Endothelial cell of coronary artery (primary cell): ENCODE measurements at places on chromosomes 6 and 20. TPM values are rescaled to one million over a fixed set of nuclear protein-coding genes. Genes with fewer than 3 reads are reported as not detected.

The RBM24 gene
- 0.85 and 3.3 TPM in 2 replicates for total RNA-seq

The MPC1 gene
- total RNA-seq, result 15.4 and 21.5 TPM in 2 replicates

The RAD21L1 gene
- under 0.01 and 0.09 TPM in 2 replicates for total RNA-seq

The UFL1 gene
- 16.5 and 20.0 TPM in 2 replicates for total RNA-seq

The CASS4 gene
- not detected in 2 replicates for total RNA-seq

The HECA gene
- 22.1 and 26.0 TPM in 2 replicates for total RNA-seq

The STMND1 gene
- not detected in 2 replicates for total RNA-seq

The MOCS1 gene
- 9.3 and 14.7 TPM in 2 replicates for total RNA-seq

The MLN gene
- total RNA-seq, result not detected in 2 replicates

The MTFR2 gene
- 1.5 and 1.7 TPM in 2 replicates for total RNA-seq

The NHSL1 gene
- total RNA-seq, result 16.1 and 21.8 TPM in 2 replicates

The USP49 gene
- total RNA-seq, result 1.7 and 2.8 TPM in 2 replicates

The SLC22A1 gene
- 0.19 TPM in 1 of 2 replicates, not detected in the other for total RNA-seq

The DSP gene
- under 0.01 and 10.5 TPM in 2 replicates for total RNA-seq

The EPHA7 gene
- 0.09 and 0.54 TPM in 2 replicates for total RNA-seq

The ELMO2 gene
- total RNA-seq, result 24.0 and 33.6 TPM in 2 replicates

The STMN3 gene
- total RNA-seq, result 2.7 and 3.4 TPM in 2 replicates

The ZNF217 gene
- 14.1 and 17.5 TPM in 2 replicates for total RNA-seq

The ADGRF4 gene
- total RNA-seq, result 0.09 TPM in 1 of 2 replicates, not detected in the other

The SPATS1 gene
- total RNA-seq, result not detected in 2 replicates
